ENCODE measurements at places on chromosomes 4 and X. TPM values are rescaled to one million over a fixed set of nuclear protein-coding genes. Genes with fewer than 3 reads are reported as not detected.

Gene UCP1
- not detected for total RNA-seq

DNA sequence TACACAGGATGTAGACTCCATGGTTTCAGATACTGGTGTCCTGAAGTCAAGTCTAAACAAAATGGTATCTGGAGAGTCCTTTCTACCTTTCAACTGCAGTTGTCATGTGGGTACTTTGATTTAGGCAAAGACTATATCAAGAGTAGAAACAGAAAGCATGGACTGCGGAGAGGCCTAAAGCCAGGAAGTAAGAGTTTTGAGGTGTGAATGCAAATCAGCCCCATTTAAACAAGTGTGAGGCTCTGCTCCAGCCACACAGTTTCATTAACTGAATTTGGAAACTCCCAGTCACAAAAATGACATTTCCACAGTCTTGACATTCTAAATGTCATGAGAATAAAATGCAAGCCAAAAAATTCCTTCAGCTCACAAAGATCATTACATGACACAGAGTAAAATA is 87.2 kb upstream of the MCF2 start:
- no peak overlapping the region for H3K27ac ChIP-seq
- no peaks in the 10 kb centered on the region for H3K4me1 ChIP-seq
- DNase-seq: no peak
- H3K27me3 ChIP-seq: peaks cover 4% of the 10 kb centered on the region
- H3K4me3 ChIP-seq: no peak overlapping the region

- H3K27me3 ChIP-seq: peaks cover 11% of the 10 kb centered on the region
- H3K27ac ChIP-seq: no peak overlapping the region
- H3K36me3 ChIP-seq: no peaks in the 10 kb centered on the region
- DNase-seq: no peak
- no peaks in the 10 kb centered on the region for H3K4me1 ChIP-seq
- no peak overlapping the region for H3K4me3 ChIP-seq
These were observed 370.8 kb upstream of the DIPK2B start for GRCh38 chrX:45571453-45571852.

DNA sequence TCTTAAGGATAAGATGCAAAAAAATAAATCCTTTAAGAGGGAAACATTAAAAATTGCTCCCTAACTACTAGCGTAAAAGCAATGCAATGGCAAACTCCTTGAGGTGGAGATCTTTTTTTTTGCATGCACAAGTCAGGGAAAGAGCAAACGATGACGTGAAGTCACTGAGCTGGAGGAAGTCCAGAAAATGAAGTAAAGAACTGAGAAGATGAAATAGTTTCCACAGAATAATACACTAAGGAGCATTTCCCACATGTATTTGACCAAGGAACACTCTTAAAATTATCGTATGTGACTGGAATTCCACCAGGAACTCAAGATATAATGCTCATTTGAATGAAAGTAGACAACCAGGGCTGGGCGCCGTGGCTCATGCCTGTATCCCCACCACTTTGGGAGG is 21.0 kb upstream of the DOCK11 start:
- H3K4me3 ChIP-seq: no peak overlapping the region
- peaks cover 2% of the 10 kb centered on the region for H3K36me3 ChIP-seq
- H3K27me3 ChIP-seq: no peaks in the 10 kb centered on the region
- no peaks in the 10 kb centered on the region for H3K4me1 ChIP-seq

Gene VEGFC
- total RNA-seq: not detected

- DNase-seq: no peak
- no peaks in the 10 kb centered on the region for H3K36me3 ChIP-seq
- H3K27ac ChIP-seq: no peak overlapping the region
- peaks cover 16% of the 10 kb centered on the region for H3K4me1 ChIP-seq
- H3K4me3 ChIP-seq: no peak overlapping the region
These were observed 187.4 kb downstream of the NR3C2 start for GRCh38 chr4:148254621-148255343.

DNA sequence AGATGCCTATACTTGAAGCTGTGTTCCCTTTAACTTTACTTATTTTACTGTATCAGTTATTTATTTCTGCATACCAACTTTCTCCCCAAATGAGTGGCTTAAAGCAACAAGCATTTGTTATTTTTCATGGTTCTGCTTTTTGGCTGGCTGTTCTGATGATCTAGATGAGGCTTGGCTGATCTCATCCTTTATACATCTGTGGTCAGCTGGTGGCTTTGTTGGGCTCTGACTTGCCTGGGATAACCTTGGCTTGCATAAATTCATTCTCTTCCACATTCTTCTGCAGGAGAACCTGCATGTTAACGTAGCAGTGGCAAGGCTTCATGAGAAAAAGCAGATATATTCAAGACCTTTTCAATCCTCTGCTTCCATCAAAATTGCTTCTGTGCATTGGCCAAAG is 1317.6 kb downstream of the ADGRL3 start:
- H3K4me3 ChIP-seq: no peak overlapping the region
- no peaks in the 10 kb centered on the region for H3K27me3 ChIP-seq
- H3K27ac ChIP-seq: no peak overlapping the region
- no peak for DNase-seq
- H3K4me1 ChIP-seq: no peaks in the 10 kb centered on the region

Measured in activated T-cell treated with anti-CD3 and anti-CD28 coated beads, Interleukin-2, amount 50 U/mL, for 72 hours (primary cell).